ENCODE measurements at places on chromosomes 13 and 19. TPM values are rescaled to one million over a fixed set of nuclear protein-coding genes. Genes with fewer than 3 reads are reported as not detected.

Gene TLE2
- total RNA-seq = 12.3 TPM

Gene KLK14
- total RNA-seq = not detected

Gene NTN5
- total RNA-seq = not detected

Gene ZNF583
- 25.3 TPM for total RNA-seq

Gene OXGR1
- total RNA-seq = 1.9 TPM

Gene OVOL3
- total RNA-seq = not detected

Gene TEX26
- not detected for total RNA-seq

Gene GPC6
- 37.6 TPM for total RNA-seq

Gene PLIN4
- 0.96 TPM for total RNA-seq

Gene RNU6-9
- not detected for total RNA-seq

Gene FUT3
- 4.8 TPM for total RNA-seq

Gene HCN2
- 2.4 TPM for total RNA-seq

Gene CYP4F2
- total RNA-seq = not detected

Gene CDX2
- 0.24 TPM for total RNA-seq

Gene C5AR2
- total RNA-seq = 5.5 TPM

Gene COL5A3
- 30.3 TPM for total RNA-seq

Gene PDCD5
- total RNA-seq = 92.2 TPM

Gene SLAIN1
- total RNA-seq = 1.4 TPM

Gene MBD3L3
- 1.9 TPM for total RNA-seq

Gene SPACA4
- total RNA-seq = not detected

Gene SYDE1
- total RNA-seq = 22.9 TPM

Gene BABAM1
- 45.3 TPM for total RNA-seq

Gene GNA15
- 20.5 TPM for total RNA-seq

Gene PRSS57
- total RNA-seq = not detected

Gene ZNF554
- total RNA-seq = 7.0 TPM

Gene LYPD3
- 13.0 TPM for total RNA-seq

Gene DENND1C
- total RNA-seq = not detected

Gene FCHO1
- total RNA-seq = 16.1 TPM

Gene ZNF223
- total RNA-seq = 11.8 TPM

Gene KLK3
- 0.48 TPM for total RNA-seq

Gene SYCN
- total RNA-seq = not detected

Gene ZNF230
- 11.3 TPM for total RNA-seq

Gene HSH2D
- total RNA-seq = 1.7 TPM

Gene OR4F17
- 6.7 TPM for total RNA-seq

Gene HSD17B14
- 3.4 TPM for total RNA-seq

Gene CEBPA
- 7.5 TPM for total RNA-seq

Gene NKPD1
- total RNA-seq = 0.48 TPM

Gene ADM5
- total RNA-seq = 1.9 TPM

Gene TMPRSS9
- total RNA-seq = not detected

Gene SIGLECL1
- total RNA-seq = not detected

Gene ZNF69
- total RNA-seq = 27.9 TPM

Gene KDM4B
- 20.9 TPM for total RNA-seq

Gene ZNF440
- 32.7 TPM for total RNA-seq

Gene GGN
- total RNA-seq = not detected

Gene ZNF628
- total RNA-seq = 1.7 TPM

Gene C19orf85
- 3.9 TPM for total RNA-seq

Gene SMIM7
- 48.4 TPM for total RNA-seq

Gene CD33
- total RNA-seq = 5.3 TPM

Gene LAIR1
- total RNA-seq = 19.7 TPM

Gene RASIP1
- total RNA-seq = 3.1 TPM

Gene PNMA8B
- total RNA-seq = 3.1 TPM

Gene FBXL12
- 15.2 TPM for total RNA-seq

Gene FFAR1
- 0.48 TPM for total RNA-seq

Gene PSG4
- 17.8 TPM for total RNA-seq
